Activated CD4-positive, alpha-beta T cell treated with anti-CD3 and anti-CD28 coated beads, Interleukin-2, amount 50 U/mL, for 16 hours (primary cell): ENCODE measurements at places on chromosomes 2 and 18.

DNA sequence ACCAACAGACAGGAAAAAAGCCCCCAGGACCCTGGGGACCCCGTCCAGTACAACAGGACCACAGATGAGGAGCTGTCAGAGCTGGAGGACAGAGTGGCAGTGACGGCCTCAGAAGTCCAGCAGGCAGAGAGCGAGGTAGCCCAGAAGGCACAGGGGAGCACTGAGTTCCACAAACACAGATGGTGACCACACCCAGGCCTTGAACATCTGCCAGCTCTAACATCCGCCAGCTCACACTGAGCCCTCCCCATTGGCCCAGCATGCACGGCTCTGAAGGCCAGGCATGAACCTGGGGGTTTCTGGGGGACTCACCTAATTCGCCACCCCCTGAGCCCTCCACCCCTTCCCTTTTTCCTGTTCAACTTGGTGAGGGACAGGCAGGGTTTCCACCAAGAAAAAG, 25.6 kb upstream of the PRLH start:
- DNase-seq, result no peak

- no peak for DNase-seq
Measured at GRCh38 chr2:18301421-18302139, 258.9 kb downstream of the RDH14 start.

DNA sequence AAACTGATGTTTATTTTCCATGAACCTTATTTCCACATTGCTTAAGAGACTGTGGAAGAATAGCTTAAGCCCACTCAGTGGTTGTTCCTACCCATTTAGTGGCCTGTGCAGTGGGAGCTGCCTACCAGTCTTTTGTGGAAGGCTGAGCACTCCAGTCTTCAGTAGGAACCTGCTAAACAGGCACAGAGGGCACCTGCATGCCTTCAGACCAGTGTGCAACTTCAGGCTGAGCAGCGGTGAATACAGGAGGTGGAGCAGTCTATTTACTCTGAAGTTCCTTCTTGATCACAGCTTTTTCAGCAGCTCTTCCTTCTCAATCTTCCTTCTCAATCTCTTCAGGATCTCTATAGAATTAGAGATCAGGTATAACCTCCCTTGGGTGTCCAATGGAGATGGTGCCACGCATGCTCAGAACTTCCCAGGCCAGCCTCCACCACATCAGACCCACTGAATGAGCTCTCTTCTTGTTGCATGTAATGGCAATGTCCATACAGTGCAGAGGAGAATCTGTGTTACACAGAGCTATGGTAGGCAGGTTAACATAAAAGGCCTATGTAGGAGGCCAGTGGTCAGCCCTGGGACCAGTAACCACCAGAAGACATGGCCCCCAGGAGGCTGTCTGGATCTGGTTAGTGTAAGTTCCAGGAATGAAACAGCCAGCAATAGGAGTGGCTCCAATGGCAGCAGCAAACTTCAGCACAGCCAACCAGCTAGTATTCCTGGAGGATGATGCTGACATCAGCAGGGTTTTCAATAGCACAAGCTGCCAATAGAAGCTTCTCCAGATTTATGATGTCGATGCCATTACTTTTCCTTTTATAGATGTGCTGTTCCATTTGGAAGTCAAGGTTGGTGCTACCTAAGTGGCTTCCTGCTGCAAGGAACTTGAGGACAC, 47.9 kb upstream of the MAT2A start:
- DNase-seq, result no peak

DNA sequence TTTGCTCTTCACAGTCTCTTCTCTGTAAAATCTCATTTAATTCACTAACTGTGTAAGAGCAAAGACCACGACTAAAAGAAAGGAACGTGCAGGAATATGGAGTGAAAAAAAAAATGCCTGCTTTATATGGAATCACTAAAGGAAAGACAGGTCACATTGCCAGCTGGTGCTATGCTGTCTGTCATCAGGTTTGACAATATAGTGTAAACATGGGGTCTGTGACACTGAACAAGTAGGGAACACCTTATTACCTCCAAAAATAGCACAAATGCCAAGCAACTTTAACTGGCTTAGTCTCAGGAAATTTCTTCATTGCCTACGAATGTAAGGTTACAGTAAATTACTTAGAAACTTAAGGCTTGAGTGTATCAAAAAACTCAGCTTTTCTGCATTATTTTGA, 364.5 kb upstream of the LINC00305 start:
- DNase-seq, result no peak

- no peak for DNase-seq
Measured at GRCh38 chr18:57431467-57432080, 3.6 kb upstream of the ONECUT2 start.

- no peak for DNase-seq
Measured at GRCh38 chr2:30612371-30612770, 165.3 kb downstream of the LCLAT1 start.

GRCh38 chr2:241129086-241129871, 20.0 kb downstream of the PASK start:
- no peak for DNase-seq

DNA sequence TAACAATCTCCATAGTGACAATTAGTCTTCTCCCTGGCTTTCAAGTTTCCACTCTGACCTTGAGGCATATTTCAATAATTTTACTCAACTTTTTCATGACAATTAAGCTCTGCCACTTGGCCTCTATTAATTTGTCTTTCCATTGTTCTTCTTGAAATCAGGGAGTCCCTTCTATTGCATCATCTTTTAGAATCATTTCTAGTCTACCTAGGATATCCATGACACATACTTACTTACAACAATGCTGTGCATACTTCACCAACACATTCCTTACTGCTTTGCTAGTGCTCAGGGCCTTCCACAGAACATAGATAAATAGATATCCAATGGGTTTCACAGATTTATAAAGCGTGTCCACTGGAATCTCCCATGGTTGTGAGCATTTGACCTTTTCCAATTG, 331.5 kb upstream of the LRP1B start:
- no peak for DNase-seq

DNA sequence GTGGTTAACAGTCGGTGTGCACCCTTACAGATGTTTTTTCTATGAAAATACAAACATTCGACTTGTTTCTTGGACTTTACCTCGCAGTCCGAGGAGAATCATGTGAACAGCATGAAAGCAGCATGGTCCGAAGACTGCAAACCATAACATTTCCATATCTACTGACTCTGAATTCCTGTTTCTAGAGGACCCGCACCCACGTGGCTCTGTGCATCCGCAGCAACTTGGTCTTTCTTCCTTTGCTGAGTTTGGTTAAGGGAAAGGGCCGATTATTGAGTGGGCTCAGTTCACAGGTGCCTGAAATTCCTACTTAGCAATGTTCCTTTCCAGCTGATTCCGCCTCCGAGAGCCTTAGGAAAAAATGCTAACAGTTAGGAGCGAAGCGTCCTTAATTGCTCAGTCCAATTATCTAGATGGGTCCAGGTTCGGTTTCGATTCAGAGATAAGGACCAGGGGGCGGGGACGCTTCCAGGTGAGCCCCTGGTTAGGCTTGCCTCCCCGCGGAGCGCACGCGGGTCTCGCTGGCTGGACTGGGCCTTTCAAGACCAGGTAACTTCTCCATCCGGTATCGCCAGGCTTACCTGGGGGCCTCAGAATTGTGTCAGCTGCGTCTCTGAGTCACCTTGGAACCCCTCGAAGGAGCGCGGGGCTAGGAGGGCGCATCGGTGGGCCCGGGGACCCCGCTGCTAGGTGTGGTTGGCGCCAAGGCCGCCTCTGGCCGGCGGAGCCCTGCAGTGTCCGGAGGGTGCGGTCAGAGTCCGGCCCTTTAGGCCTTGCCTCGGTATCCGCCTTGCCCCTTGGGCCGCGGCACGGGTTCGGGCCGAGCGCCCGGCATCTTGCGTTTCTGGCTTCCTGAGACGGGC, 1.1 kb upstream of the B3GNT2 start:
- no peak for DNase-seq

GRCh38 chr2:95346231-95346737, 49.1 kb downstream of the KCNIP3 start:
- DNase-seq, result no peak

GRCh38 chr2:174322746-174323145, 12.0 kb upstream of the SP9 start:
- DNase-seq, result no peak

DNA sequence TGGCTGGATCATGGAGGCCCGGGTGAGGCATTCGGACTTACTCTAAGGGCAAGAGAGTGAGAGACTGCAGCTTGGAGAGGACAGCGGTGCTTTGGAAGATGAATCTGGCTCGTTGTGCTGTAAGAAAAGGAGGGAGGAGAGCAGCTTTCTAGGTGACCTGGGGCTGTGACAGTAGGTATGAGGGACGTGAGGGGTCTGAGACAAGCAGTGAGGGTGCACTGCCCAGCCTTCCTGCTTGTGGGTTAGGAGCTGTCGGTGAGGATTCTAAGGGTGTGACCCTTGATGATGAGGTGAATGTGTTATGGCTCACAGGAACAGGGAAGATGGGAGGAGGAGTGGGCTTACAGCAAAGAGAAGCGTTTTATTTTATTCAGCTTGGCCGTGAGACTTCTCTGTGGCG, 27.1 kb upstream of the RHOB start:
- DNase-seq, result no peak

GRCh38 chr2:173062801-173063200, 12.8 kb upstream of the MAP3K20 start:
- DNase-seq, result no peak

GRCh38 chr2:238097988-238098871, 1.9 kb upstream of the ESPNL start:
- DNase-seq, result peak; percentile 59

GRCh38 chr18:53950545-53950944, 273.9 kb downstream of the MBD2 start:
- DNase-seq, result no peak

- DNase-seq, result no peak
Measured at GRCh38 chr2:33134791-33135560, 188.2 kb downstream of the LTBP1 start.

- DNase-seq, result no peak
Measured at GRCh38 chr2:165872101-165872791, 78.2 kb upstream of the GALNT3 start.

- DNase-seq, result no peak
Measured at GRCh38 chr2:98654699-98655495, 46.5 kb downstream of the UNC50 start.

DNA sequence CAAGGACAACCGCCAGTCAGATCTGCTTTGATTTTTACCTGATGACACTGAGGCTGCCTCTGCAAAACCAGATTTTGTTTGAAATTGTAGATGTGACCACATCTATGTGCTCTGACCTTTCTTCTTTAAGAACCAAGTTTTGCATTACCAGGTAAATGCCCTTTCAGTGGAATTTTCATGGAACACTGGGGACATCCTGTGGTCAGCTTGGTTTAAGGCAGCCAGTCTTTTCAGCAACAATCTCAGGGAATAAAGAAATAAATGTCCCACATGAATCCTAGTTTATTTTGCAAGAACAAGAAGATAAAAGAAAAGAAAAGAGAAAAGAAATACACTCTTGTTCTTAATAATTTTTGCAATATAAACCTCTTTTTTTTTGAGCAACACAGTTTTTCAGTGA, 90.6 kb downstream of the POU3F3 start:
- no peak for DNase-seq

GRCh38 chr2:188601927-188602326, 310.3 kb downstream of the GULP1 start:
- DNase-seq, result no peak

GRCh38 chr2:85355521-85355920, 952 bp downstream of the ELMOD3 start:
- no peak for DNase-seq

DNA sequence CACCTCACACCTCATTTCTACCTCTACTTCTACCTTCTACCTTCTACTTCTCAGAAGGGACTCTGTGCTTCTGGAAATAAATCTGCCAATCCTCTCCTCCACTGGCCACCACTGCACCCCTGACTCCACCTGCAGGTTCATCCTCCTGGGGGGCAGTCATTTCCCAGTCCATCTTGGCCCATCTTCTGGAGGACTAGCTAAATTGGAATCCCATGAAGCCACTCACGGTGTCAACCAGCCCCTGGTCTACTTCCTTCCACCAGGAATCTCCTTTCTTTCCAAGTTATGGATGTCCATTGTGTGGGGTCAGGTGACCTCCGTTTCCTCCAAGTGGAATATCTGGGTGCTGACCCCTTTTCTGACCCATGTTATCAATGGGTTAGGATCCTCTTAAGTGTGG, 3.9 kb downstream of the WNT10A start:
- DNase-seq, result no peak

DNA sequence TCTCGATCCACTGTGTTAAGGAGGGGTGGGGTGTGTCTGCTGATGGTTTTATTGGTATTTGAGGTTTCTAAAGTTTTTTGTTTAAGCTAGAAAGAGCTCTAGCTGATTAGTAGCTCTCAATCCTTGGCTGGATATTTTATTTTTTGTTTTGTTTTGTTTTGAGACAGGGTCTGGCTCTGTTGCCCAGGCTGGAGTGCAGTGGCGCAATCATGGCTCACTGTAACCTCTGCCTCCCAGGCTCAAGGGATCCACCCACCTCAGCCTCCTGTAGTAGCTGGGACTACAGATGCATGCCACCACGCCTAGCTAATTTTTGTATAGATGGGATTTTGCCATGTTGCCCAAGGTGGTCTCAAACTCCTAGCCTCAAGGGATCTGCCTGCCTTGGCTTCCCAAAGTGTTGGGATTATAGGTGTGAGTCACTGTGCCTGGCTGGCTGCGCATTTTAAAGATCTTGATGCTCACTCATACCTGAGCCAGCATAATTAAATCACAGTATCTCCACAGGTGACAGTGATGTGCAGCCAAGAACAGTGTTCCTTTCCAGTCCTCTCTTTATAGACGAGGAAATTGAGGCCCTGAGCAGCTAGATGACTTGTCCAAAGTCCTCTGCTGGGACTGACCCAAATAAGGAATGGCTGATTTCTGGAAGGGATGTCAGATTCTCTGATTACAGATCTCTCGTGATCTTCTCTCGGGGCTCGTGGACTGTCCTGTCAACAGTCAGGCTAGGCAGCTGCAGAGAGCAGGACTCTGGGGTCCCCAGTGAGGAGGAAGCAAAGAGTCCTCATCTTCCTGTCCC, 44.5 kb downstream of the SPTBN1 start:
- DNase-seq, result no peak

DNA sequence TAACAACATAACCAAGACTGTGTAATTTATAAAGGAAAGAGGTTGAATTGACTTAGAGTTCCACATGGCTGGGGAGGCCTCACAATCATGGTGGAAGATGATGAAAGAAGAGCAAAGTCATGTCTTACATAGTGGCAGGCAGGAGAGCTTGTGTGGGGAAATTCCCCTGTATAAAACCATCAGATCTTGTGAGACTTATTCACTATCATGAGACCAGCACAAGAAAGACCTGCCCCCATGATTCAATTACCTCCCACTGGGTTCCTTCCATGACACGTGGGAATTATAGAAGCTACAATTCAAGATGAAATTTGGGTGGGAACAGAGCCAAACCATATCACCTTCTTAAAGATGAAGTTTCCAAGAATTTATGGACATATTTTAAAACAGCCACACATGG, 2.5 kb upstream of the IL36RN start:
- no peak for DNase-seq

DNA sequence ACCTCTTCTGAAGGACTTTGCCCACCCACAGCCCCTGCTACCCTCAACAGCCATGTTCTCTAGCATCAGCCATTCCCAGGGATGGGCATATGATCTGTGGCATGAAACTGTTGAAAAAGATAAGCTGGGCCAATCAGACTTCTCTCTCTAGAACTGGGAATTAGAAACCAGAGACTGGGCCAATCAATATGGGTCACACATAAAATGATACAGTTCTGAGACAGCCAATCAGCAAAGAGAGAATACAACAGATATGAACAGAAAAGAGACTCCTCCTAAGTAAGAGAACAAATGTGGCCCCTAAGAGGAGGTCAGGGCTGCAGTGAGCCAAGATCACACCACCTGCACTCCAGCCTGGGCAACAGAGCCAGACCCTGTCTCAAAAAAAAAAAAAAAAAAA, 2.1 kb downstream of the KIDINS220 start:
- no peak for DNase-seq
